ENCODE measurements at places on chromosomes 2 and 18. TPM values are rescaled to one million over a fixed set of nuclear protein-coding genes. Genes with fewer than 3 reads are reported as not detected.

- no peak overlapping the region for H3K4me3 ChIP-seq
- H3K27ac ChIP-seq, result no peak overlapping the region
These were observed 67.7 kb upstream of the L3MBTL4 start for GRCh38 chr18:6482198-6482977.

- peaks cover 6% of the 10 kb centered on the region for H3K4me1 ChIP-seq
- no peak overlapping the region for H3K4me3 ChIP-seq
- no peak overlapping the region for H3K27ac ChIP-seq
- no peak for DNase-seq
- no peaks in the 10 kb centered on the region for H3K36me3 ChIP-seq
- peaks cover 4% of the 10 kb centered on the region for H3K27me3 ChIP-seq
These were observed 28.3 kb downstream of the C18orf54 start for GRCh38 chr18:54386043-54386442.

- no peaks in the 10 kb centered on the region for H3K36me3 ChIP-seq
- H3K4me1 ChIP-seq, result no peaks in the 10 kb centered on the region
- H3K27ac ChIP-seq, result no peak overlapping the region
- no peaks in the 10 kb centered on the region for H3K27me3 ChIP-seq
These were observed 318.5 kb upstream of the TNP1 start for GRCh38 chr2:217178341-217178740.

- no peak for DNase-seq
- no peaks in the 10 kb centered on the region for H3K4me1 ChIP-seq
- H3K27me3 ChIP-seq, result peaks cover 11% of the 10 kb centered on the region
- no peak overlapping the region for H3K27ac ChIP-seq
These were observed 43.3 kb upstream of the SERPINB2 start for GRCh38 chr18:63844254-63844653.

RNF25 gene
- 29.2 TPM for total RNA-seq

DNA sequence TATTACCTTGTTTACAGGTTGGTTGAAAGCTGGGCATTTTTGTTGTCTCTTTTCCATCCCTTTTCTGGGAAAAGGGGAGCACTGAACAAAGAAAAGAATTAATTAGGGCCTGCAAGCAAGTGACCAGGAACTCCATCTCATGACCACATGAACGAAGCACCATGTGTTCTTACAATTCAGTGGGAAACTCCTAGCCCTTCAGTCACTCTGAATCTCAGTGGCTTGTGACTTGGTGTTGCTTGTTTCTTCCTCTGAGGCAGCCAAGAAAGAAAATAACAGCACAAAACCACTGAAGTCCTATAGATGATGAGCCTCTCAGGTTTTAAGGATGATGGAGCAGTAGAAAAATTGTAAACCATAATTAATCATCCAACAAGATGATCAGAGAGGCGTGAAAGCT lies 129.1 kb upstream of the CAB39 start:
- no peaks in the 10 kb centered on the region for H3K27me3 ChIP-seq
- H3K36me3 ChIP-seq, result peaks cover 7% of the 10 kb centered on the region
- H3K4me3 ChIP-seq, result no peak overlapping the region
- H3K27ac ChIP-seq, result peak overlapping the region; percentile 75
- H3K4me1 ChIP-seq, result peaks cover 25% of the 10 kb centered on the region

DNA sequence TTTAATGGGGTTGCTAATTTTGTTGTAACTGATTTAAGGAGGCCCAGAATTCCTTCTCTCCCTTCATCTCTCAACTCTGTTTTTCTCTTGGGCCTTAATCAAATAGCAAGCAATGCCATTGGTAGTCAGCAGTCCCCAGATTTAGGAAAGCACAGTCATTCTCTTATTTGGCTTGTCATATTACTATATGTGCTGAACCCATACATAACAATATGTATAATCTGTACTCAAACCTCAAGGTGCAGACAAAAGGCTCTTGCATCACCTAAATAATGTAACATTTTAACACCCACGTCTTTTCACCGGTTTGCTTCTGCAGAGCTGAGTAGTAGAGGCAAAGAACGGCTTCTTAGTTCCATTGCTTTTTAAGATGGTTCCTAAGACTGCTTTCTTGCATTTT lies 33.4 kb downstream of the METTL8 start:
- no peak overlapping the region for H3K4me3 ChIP-seq
- H3K27me3 ChIP-seq, result no peaks in the 10 kb centered on the region
- no peak for DNase-seq
- no peak overlapping the region for H3K27ac ChIP-seq
- peaks cover 26% of the 10 kb centered on the region for H3K36me3 ChIP-seq

DNAJC5G gene
- not detected for total RNA-seq

SERPINB13 gene
- not detected for total RNA-seq

ECEL1 gene
- 0.19 TPM for total RNA-seq

STRADB gene
- 21.8 TPM for total RNA-seq

ASB18 gene
- total RNA-seq, result not detected

- H3K27ac ChIP-seq, result peak overlapping the region; percentile 95
- peaks cover 76% of the 10 kb centered on the region for H3K4me1 ChIP-seq
- no peak for DNase-seq
- peak overlapping the region; percentile 53 for H3K4me3 ChIP-seq
- H3K36me3 ChIP-seq, result peaks cover 2% of the 10 kb centered on the region
- H3K27me3 ChIP-seq, result no peaks in the 10 kb centered on the region
These were observed 11.7 kb upstream of the STK17B start for GRCh38 chr2:196183172-196183473.

DNA sequence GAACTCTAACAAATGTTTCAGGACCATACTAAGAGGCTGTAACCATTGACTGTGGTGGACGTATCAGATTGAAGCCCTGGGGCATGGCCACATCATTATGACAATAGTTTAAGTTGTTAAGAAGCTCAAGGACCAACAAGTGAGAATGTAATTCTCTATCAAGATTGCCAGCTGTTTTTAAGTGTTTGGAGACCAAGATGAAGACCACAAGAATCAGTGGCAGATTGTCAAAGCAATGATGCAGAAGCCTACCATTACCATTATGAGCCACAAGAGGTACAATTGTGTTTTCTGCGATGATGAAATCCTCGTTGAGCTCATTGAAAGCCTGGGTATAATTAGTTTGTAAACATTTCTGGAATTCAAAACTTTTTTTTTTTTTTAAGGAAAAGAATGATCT lies 261.1 kb upstream of the ZEB2 start:
- DNase-seq, result no peak
- peaks cover 1% of the 10 kb centered on the region for H3K27me3 ChIP-seq
- no peaks in the 10 kb centered on the region for H3K36me3 ChIP-seq
- H3K27ac ChIP-seq, result no peak overlapping the region
- H3K4me1 ChIP-seq, result no peaks in the 10 kb centered on the region
